ENCODE measurements at places on chromosomes 5 and 9.

- DNase-seq, result no peak
These were observed 57.6 kb downstream of the MAMDC2 start for GRCh38 chr9:70101265-70101664.

- no peak for DNase-seq
These were observed 15.6 kb downstream of the RIC1 start for GRCh38 chr9:5644501-5644900.

- DNase-seq, result no peak
These were observed 63.1 kb upstream of the MAMDC2 start for GRCh38 chr9:69980591-69980990.

DNA sequence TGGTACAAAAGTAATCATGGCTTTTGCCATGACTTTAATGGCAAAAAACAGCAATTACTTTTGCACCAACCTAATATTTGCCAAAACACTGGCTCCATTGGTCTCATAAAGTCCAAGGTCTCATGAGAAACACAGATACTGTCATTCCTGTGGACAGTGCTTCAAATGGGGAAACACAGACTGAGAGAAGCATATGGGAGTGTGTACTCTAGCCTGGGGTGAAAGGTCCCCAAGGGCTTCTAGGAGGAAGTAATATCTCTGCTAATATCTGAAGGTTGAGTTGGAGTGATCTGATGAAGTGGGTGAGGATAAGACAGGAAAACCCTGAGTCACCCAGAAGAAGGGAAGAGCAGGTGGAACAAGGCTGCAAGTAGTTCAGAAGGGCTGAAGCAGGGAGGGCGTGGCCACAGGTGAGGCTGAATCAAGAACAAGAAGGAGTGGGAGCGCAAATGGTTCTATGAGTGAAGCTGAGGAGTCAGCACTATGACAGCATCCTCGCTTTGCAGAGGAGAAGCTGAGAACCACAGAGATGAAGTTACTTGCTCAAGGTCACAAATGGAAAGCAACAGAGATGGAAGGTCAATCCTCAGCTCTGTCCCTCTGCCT, 164.1 kb downstream of the ASTN2 start:
- DNase-seq, result no peak

DNA sequence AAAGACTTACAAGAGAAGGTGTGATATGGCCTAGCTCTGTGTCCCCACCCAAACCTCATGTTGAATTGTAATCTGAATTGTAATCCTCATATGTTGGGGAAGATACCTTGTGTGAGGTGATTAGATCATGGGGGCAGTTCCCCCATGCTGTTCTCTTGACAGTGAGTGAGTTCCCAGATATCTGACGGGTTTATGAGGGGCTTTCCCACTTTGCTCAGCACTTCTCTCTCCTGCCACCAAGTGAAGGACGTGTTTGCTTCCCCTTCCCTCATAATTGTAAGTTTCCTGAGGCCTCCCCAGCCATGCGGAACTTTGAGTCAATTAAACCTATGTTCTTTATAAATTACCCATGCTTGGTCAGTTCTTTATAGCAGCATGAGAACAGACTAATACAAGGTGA, 49.0 kb downstream of the CDO1 start:
- DNase-seq, result no peak

- no peak for DNase-seq
These were observed 86.5 kb downstream of the ANGPTL2 start for GRCh38 chr9:127035948-127036347.

DNA sequence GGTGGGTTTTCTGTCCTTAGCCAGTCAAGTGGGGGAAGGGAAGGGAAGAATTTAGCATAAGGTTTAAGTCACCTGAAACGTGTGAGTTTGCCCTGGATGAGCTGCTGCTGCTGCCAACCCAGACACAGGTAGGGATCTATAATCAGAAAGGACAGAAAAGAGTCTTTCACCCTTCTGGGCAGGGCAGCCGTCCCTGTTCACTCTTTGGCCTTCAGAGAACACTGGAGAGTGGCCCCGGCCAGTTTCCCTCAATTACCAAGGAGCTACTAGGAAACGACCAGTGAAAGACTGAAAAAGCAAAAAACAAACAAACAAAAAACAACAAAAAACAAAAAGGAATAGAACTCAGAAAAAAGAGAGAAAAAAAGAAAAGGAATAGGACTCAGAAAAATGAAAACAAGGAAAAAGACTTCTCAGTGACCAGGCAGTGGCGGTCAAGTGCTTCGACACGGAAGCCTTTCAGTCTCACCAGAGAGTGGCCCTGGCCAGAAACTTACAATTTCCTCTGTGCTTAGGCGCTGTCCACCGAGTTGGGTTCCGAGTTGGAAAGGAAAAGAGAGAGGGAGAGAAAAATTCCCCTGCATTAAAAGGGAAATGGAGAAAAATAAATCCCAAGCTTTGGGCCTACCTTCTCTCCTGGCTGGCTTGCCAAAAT, 2.5 kb upstream of the GM2A start:
- DNase-seq, result no peak

DNA sequence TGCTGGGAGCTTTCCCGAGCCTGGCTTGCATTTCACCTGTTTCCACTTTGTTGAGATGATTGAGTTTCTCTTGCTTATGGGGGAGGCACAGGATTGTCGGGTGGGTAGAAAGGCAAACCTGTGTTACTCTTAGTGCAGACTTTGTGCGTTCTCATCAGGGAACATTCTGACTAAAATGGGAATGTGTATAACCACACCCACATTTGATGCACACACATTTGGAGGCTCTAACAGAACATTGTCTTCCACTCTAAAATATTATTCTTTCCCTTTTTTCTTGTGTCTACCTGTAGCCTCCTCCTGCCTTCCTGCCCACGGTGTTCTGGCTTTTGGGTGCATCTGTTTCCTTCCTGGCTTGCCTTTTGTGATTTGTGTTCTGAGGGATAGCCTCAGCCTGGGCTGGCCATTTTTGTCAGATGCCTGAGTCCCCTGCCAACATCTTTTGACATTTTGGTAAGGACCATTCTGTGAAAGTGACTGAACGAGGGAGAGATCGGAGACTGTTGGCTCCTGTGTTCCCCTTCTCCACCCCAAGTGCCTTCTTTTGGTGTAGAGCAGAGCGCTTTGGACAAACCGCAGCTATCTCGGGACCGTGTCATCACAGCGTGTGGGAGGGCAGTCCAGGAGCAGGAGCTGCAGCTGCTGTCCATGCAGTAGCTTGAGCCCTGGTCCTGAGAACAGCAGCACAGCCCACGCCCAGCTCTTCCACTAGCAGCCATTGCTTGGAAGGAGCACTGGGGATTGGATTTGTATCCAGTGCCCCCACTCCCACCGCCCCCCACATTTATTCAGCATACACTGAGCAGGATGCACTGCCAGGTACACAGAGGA, 101.4 kb downstream of the ARHGAP26 start:
- no peak for DNase-seq

GRCh38 chr5:16147179-16147900, 32.3 kb downstream of the MARCHF11 start:
- no peak for DNase-seq

DNA sequence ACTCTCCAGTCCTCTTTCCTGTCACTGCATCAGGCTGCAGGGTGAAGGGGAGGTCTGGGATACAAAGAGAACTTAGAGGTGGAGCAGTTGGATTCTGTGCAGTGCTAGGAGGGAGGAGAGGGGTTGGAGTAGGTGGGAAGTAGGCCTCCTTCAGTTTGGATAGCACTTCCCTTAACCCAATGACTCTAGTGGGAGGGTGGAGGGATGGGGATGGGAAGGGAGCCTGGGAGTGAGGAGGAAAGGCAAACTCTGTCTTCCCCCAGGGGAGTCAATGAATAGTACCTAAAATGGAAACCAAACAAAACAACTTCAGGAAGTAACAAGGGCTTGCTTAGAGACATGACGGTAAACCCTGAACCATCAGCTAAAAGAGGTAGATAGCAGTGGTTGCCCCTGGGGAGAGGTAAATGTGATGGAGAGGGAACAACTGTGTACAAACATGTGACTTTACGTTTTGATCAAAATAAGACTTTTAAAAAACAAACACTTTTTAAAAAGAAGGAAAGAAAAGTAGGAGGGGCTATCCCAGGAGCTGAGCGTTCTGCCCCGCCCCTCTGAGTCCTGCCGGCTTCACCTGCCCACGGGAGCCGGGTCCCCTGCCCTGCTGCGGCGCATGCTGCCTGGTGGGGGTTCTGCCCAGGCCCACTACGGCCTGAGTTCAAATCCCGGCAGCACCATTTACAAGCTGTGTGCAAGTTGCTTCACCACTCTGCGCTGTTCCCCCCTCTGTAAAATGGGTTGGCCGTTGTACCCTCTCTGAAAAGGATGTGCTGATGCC, 30.9 kb downstream of the GSN start:
- DNase-seq, result no peak

DNA sequence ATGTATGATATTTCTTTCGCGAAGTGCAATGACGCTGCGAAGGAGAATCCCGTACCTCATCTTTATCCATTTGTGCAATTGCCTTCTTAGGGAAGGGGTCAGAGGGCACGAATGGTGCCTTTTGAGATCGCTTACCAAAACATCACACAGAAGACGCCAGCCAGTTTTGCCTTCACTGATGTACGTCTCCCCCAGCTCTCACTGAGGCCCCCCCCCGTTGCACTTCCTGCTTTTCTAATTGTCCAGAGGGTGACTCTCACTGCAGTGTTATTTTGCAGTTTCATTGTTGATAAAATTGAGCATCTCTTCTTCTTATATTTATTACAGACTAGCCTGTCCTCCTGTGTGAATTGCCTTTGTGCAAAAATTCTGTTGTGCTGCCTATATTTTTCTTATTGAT, 39.0 kb upstream of the CACNA1B start:
- DNase-seq, result no peak

- no peak for DNase-seq
These were observed 123.5 kb upstream of the COL5A1 start for GRCh38 chr9:134518004-134518606.

GRCh38 chr5:168218746-168219145, 72.7 kb upstream of the WWC1 start:
- DNase-seq, result no peak

DNA sequence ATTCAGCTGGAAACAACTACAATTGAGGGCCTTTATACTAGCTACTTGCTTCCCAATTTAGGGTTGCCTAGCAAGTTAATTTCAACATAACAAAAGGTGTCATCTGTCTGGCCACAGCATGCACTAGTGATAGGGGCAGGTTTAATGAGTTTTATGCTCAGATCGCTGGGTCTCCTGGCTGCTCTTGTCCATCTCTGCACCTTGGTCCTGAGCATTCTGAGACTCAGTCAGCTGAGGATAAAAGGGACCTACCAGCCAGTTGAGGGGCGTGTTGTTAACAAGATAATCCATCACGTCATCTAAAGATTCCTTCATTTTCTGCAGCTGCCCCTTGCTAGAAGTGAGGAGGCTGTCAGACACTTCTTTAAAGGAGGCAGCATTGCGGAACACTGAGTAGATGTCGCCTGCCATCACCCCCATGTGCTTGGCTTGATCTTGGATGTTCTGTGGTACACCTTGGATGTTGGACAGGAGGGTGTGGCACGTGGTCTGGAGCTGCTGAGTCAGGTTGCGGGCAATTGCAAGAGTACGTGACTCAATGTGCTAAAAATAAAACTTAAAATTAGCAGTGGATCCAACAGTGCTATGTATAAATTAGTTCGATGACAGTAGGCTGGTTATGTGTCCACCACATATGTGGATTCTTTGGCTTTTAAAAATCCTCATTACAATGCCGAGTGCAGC, 11.0 kb downstream of the PLIN2 start:
- no peak for DNase-seq

GRCh38 chr5:135058331-135058732, 24.3 kb upstream of the PITX1 start:
- no peak for DNase-seq

- DNase-seq, result no peak
These were observed 665 bp downstream of the TCF7 start for GRCh38 chr5:134114886-134115805.

DNA sequence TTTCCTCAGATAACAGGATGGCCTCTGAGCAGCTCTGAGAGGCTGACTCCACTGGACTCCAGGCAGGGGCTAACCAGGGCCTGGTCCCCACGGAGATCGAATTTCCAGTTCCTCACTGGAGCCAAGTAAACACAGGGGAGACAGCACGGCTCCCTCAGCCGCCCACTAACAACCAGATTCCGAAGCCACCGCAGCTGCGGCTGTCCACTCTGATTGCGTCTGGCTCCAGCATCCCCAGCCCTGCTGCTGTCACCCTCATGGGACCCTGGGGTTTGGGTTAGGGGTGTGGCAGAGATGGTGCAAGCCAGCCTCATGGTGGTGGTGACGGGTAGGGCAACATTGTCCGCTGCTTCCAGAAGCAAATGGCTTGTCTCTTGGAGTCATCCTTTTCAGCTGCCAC, 172.6 kb downstream of the RGS3 start:
- peak; percentile 26 for DNase-seq

DNA sequence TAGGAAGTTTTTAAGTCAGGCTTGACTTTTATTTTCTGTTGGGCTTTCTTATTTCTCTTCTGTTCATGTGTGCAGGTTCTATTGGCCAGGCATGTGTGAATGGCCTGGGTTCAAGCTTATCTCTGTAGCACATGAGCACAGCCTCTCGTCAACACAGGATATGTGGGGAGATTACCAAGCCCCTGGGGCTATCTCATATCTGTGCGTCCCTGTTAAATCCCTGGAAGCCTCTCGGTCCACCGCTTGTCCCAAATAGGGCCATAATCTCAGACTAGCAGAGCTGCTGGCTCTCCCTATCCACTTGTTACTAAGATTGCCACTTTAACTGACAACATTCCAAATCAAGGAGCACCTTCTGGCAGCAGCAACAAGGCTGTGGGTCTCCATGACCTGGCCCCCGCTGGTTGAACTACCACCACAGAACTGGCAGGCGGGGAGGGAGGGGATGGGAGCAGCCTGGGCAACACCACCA, 28.4 kb upstream of the EBF1 start:
- no peak for DNase-seq

DNA sequence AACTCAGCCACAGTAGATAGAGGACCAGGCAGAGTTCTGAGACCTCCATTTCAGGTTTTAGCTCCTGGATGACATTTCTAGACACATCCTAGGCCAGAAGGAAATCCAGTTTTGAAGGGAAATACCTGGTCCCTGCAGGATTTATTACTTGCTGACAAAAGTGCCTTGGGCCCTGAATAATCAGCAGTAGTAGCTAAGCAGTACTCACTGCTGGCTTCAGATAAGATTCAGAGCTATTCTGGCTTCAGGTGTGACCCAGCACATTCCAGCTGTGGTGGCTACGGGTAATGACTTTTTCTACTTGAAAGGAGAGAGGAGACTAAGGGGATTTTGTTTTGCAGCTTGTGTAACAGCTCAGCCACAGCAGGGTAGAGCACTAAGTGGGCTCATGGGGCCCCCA, 34.0 kb downstream of the NDUFAF2 start:
- DNase-seq, result no peak

DNA sequence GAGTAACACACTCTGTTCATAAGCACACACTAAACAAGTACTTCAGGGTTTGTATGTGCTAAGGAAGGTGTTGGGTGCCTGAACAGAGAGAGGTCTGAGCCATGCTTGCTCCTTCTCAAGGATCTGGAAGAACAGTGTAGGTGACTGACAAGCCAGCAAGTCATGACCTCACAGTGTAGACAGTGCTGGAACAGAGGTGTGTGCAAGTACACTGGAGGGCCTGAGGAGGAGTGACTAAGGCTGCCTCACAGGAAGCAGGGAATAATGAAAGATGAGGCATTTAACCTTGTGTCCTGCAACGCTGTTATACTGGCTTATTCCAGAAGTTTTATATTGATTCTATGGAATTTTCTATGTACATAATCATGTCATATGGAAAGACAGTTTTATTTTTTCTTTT, 83.9 kb downstream of the TMEM174 start:
- DNase-seq, result no peak

GRCh38 chr9:108150736-108151586, 661.4 kb upstream of the KLF4 start:
- DNase-seq, result no peak

Measured in SHP77 treated with DMSO at 0.1 percent for 48 hours (cell line).